ENCODE measurements at places on chromosomes 3 and 15.

GRCh38 chr15:79054350-79054749, 36.2 kb downstream of the RASGRF1 start:
- no peak for DNase-seq

DNA sequence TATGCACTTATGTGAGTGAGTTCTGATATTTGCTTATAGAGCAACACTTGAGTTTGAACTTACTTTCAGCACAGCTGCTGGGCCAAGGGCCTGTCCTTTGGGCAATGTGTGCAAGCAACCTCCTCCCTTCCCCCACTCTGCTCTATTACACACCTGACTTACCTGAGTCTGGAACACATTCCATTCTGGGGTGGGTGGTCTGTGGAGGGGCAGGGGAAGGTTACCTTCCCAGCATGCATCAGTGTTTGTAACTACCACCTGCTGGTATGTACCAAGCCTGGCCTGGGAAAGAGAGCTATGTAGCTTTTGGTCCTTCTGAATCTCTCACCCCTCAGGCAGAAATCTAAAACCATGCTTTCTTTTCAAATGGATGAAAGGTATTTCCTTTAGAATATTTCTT, 103.0 kb downstream of the ISL2 start:
- no peak for DNase-seq

DNA sequence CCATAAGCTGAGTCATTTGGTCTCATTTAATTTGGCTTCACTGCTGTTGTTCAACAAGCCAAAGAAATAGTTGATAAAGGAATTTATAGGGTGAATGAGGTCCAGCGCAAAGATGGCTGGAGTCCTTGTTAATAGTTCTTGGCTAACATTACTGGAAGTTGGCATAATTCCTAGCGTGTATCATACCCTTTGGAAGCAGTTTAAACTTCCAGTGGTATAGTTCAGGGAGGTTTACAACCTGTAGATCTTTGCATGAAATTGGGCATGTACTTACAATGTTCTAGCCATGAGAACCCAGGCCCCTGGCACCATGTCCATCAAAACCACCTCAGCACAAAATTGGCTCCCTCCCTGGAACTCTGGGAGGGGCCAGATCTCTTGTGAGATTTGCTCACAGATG, 380.8 kb downstream of the LRTM1 start:
- DNase-seq: no peak

- no peak for DNase-seq
Measured at GRCh38 chr15:42992626-42993025, 72.0 kb upstream of the TTBK2 start.

DNA sequence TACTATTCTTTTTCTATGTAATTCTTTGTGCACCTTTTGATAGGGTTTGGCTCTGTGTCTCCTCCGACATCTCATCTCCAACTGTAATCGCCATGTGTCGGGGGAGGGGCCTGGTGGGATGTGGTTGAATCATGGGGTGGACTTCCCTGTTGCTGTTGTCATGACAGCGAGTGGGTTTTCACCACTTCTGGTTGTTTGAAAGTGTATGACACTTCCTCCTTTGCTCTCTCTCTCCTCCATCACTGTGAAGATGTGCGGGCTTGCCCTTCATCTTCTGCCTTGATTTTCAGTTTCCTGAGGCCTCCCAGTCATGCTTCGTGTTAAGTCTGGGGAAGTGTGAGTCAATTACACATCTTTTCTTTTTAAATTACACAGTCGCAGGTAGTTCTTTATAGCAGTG, 225.8 kb upstream of the DPPA4 start:
- DNase-seq: peak; percentile 56

DNA sequence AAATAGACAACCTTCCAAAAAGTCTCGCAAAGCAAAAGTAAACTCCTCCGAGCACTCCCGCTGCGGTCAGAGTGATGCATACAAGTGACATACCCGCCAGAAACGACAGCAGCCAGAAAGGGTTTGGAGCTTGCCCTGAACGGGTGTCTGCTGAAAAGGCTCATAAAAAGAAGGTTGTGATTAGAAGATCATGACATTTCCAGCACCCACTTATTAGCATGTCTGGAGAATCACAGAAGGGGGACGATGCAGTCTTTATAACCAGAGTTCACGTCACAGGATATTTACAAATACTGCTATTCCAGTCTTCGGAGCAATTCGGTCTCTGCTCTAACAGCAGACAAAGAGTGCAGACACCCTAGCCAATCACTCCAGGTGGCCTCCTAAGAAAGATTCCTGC, 59.1 kb upstream of the FRMD4B start:
- no peak for DNase-seq

- DNase-seq: no peak
Measured at GRCh38 chr15:55796321-55796965, 53.5 kb upstream of the PRTG start.

DNA sequence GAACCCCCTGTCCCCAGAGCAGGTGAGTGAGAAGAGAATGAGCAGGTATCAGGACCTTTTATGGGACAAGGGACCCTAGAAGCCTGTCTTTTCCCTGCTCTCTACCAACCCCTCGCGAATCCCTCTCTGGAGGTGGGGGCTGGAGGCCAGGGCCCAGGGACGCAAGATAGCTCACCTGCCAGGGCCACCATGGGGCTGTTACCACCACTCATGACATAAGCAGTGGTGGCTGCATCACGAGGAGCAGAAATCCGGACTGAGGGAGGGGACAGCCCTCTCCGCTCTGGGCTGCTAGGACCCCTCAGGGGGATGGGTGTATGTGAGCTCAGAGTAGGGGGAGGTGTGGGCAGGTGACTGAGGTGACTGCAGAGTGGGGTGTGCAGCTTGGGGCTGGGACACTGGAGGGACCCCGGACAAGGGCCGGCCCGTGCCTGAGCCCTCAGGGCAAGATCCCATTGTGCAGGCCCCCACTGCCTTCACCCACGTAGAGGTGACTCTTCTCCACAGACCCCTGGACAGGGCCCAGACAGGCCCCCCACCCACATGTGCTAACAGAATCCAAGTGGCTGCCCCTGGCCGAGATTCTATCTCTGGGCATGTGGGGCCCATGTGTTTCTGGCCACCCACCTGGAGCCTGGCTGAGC, 190.6 kb downstream of the TBC1D2B start:
- no peak for DNase-seq

DNA sequence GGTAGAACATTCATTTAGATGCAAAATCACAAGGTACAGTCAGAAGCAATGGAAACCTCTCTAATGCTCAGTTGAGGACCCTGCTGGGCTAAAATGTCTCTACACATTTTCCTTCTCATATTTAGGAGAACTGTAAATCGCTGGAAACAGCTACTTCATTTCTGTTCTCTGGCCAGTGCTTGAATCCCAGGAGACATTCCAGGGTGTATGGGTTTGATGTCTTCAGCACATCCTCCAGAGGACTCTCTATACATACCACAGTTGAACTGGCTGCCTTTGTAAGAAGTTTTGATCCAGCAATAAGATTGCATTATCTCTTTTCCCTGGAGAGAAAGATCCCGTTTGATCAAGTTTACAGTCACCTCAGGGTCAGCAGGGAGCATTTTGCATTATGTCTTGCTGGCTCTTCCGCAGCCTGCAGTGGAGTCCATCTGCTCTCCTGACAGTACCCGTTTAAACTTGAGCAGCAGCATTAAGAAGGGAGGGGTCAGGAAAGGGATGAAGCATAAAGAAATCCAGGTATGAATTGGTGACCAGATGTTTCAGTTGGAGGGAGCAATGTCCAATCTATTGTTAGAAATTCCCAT, 676.0 kb downstream of the EPHA3 start:
- DNase-seq: no peak

DNA sequence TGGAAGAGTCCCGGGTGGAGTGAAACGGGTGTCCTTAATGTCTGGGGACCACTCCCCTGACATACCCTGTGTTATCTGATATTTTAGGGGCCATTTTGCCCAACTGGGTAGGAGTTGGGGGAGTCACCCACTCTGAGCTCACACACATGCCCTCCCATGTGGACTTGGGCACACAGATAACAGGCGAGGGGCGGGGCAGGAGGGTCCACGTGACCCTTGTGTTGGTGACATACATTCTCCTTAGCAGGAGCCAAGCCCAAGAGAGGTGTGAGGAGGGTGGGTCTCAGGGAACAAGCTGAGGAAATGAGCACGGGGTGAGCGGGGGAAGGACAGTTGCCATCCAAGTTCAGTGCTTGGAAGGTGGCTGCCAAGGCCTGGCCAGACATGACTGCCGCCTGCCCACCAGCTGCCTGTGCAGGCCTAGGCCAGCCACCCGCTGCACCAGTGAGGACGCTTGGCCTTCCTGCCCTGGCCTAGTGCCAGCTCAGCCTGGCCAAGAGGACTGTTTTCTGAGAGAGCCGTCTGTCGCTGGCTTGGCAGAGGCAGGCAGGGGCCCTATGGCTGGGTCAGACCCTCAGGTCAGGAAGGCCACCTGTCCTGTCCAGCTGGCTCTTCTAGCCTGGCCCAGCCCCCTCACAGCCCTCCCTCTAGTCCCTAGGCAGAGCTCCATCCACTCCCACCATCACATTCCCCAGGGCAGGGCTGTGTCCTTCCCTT, 31.3 kb upstream of the TMEM115 start:
- DNase-seq: no peak

DNA sequence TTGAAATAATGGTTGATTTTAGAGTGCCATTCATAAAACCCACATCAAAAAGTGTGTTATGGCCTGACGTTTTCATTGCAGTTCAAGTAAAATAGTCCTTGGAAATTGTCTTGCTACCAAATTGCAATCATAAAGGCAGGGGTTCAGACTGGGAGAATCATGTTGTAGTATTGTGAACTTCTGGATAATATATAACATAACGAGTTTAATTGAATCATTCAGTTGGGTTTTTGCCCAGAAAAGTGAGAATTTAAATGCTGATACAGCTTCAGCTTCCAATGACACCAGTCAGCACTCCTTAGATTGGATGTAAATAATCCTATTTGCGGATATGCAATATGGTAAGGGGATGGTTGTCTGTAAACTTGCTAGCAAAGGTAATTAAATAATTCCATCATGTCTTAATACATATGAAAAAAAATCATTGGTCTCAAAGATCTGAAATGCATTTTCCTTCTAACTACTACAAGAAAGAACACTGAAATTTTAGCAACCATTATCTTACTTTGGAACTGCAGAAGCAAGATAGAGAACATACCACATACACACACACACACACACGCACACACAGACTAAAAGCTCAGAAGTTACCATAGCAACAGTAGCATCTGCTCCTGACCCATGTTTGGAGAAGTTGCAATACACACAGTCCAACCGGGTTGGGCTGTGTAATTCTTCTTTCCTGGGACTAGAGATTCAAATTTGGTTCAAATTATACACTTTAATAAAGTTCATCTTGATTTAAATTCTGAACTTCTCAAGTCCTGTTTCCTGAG, 686.2 kb upstream of the NR2F2 start:
- no peak for DNase-seq

- DNase-seq: no peak
Measured at GRCh38 chr3:26920646-26921478, 298.3 kb downstream of the LRRC3B start.

- DNase-seq: peak; percentile 44
Measured at GRCh38 chr15:63501256-63502089, 2.9 kb upstream of the USP3 start.

- DNase-seq: no peak
Measured at GRCh38 chr3:64677961-64678716, 9.7 kb downstream of the ADAMTS9 start.
